Activated CD4-positive, alpha-beta memory T cell treated with anti-CD3 and anti-CD28 coated beads, Interleukin-2, amount 10 ng/mL, durations not matched to agents 7 days and 5 days (primary cell): ENCODE measurements at places on chromosomes 7 and 10. TPM values are rescaled to one million over a fixed set of nuclear protein-coding genes. Genes with fewer than 3 reads are reported as not detected.

- no peaks in the 10 kb centered on the region for H3K4me1 ChIP-seq
- H3K27ac ChIP-seq, result no peak overlapping the region
- DNase-seq, result no peak
Measured at GRCh38 chr10:1507436-1507835, 229.9 kb downstream of the ADARB2 start.

DNA sequence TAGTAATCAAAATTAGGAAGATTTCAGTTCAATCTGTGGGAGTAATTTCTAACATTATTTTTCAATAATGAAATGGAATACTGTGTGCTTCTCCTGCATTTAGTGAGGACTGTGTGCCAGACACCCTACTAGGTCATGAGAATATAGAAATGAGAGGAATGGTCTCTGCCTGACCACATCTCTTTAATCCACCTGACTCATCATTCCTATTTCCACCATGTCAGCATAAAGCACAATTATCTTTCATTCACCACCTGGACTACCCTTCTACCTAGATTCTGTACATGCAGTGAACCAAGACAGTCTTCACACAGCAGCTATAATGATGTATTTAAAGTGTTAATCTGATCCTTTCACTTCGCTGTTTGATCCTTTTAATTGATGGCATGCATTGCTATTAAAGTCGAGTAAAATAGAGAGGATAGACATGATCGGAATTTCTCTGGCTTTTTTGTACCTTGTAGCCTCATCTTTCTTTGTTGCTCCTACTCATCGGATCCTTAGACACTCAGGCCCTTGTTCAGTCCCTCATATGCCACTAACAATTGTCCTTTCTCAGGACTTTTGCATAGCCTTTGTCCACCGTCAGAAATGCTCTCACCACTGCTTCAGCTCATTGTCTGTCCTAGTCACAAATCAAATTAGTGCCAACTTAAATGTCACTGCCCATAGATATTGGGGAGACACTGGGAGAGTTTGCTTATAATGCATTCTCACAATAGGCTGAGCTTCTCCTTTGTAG lies 1037.1 kb downstream of the REEP3 start:
- H3K4me3 ChIP-seq, result no peak overlapping the region
- no peaks in the 10 kb centered on the region for H3K4me1 ChIP-seq
- no peak for DNase-seq
- no peaks in the 10 kb centered on the region for H3K36me3 ChIP-seq

GRCh38 chr10:61882621-61883370 lies 18.7 kb upstream of the ARID5B start:
- peaks cover 14% of the 10 kb centered on the region for H3K4me1 ChIP-seq
- H3K36me3 ChIP-seq, result peaks cover 2% of the 10 kb centered on the region
- H3K27ac ChIP-seq, result no peak overlapping the region

DNA sequence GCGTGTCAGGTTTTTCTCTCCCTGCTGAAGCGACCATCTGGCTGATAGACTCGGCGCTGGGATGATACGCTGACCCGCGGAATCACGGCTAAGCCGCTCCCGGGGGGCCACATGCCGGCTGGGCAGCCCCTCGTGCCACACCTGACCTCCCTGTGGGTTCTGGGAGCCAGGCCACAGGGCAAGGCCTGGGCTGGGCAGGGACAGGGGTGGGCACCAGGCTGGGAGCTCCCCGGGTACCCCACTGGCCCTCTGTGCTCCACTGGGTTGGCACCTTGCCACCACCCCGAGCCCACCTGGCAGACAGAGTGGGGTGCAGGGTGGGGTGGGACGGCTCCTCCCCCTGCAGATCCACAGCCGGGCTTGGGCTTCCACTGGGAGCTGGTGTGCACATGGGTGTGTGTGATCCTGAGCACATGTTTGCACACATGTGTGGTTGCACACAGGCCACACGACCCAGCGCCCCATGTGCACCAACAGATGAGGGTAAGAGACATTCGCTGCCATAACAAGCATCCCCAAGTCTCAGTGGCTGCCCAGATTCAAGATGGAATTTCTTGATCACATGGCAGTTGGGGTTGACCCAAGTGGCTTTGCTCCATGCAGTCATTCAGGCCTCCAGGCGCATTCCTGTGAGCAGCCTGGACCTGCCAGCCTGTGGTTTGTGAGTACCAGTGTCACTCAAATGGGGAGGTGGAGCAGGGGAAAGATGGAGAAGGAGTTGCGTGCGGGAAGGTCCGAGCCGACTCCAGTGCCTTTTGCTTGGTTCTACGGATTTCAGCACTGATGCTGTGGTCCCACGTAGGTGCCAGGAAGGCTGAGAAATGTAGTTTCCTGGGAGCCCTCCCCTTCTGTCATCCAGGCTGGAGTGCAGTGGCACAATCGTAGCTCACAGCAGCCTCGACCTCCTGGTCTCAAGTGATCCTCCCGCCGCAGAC lies 79.7 kb downstream of the UNCX start:
- H3K27ac ChIP-seq, result no peak overlapping the region
- DNase-seq, result no peak
- no peaks in the 10 kb centered on the region for H3K27me3 ChIP-seq
- H3K4me1 ChIP-seq, result no peaks in the 10 kb centered on the region
- no peak overlapping the region for H3K4me3 ChIP-seq
- H3K36me3 ChIP-seq, result no peaks in the 10 kb centered on the region

GRCh38 chr7:3432911-3433310 lies 131.9 kb downstream of the SDK1 start:
- DNase-seq, result no peak
- no peak overlapping the region for H3K27ac ChIP-seq
- H3K27me3 ChIP-seq, result peaks cover 3% of the 10 kb centered on the region
- no peak overlapping the region for H3K4me3 ChIP-seq

- peak overlapping the region; percentile 7 for H3K27ac ChIP-seq
- no peaks in the 10 kb centered on the region for H3K27me3 ChIP-seq
- no peak for DNase-seq
- peaks cover 42% of the 10 kb centered on the region for H3K4me1 ChIP-seq
- H3K4me3 ChIP-seq, result no peak overlapping the region
Measured at GRCh38 chr10:49161411-49161997, 26.7 kb downstream of the TMEM273 start.

- no peak overlapping the region for H3K27ac ChIP-seq
- H3K4me3 ChIP-seq, result no peak overlapping the region
- H3K4me1 ChIP-seq, result peaks cover 18% of the 10 kb centered on the region
Measured at GRCh38 chr7:50652400-50653125, 87.4 kb upstream of the DDC start.

DNA sequence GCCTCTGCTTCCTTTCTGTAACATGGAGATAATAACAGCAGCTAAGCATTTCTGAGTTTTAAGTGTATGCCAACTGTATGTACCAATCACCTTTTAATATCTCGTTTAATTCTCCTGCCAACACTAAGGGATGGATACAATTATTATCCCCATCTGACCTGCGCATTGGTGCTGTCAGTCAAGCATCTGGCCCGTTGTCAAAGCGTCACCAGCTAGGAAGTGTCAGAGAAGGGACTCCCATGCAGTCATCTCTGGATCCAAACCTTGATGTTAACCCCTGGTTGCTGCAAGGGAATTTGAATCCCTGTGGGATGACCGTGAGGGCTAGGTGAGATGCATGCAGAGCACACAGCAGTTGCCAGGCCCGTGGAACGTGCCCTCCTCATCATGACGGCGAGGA lies 506.8 kb downstream of the SDK1 start:
- H3K36me3 ChIP-seq, result no peaks in the 10 kb centered on the region
- H3K27me3 ChIP-seq, result peaks cover 3% of the 10 kb centered on the region
- no peaks in the 10 kb centered on the region for H3K4me1 ChIP-seq
- H3K4me3 ChIP-seq, result no peak overlapping the region
- no peak overlapping the region for H3K27ac ChIP-seq
- no peak for DNase-seq

DNA sequence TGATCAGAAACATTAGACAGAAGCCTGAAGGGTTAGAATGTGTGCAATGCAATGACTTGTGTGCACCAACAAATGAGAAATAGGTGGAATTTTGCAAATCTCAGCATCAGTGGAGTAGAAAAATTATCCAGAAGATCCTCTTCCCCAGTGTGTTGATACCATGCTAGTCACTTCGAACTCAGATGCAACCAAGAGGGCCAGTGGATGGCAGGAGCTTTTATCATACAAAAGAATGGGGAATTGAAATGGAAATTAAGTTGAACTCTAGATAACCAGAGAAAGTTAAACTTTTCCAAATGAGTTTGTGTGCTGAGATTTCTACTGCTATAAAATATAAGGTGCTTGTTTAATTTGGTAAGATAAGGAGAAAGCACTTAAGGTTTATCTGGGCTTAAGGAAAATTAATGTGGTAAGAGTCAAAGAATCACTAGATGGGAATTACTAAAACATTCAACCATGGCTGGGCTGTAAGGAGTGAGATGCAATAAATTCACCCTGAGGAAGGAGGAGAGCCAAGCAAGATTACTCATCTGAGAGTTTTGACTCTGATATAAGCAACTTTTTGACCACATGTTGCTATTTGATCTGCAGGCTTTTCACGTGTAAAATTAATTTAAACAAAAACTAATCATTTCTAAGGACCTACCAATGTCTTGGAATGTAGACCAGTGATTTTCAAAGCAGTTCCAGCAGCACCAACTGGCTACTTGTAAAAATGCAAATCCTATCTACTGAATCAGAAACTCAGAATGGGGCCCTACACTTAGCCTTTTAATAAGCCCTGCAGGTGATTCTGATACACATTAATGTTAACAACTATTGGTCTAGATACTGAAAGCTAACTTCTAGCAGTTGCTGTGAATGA lies 113.2 kb downstream of the CDC14C start:
- H3K27ac ChIP-seq, result no peak overlapping the region
- H3K27me3 ChIP-seq, result no peaks in the 10 kb centered on the region
- no peaks in the 10 kb centered on the region for H3K36me3 ChIP-seq
- no peak for DNase-seq

GRCh38 chr7:36794689-36795088 lies 70.4 kb upstream of the AOAH start:
- peaks cover 28% of the 10 kb centered on the region for H3K4me1 ChIP-seq
- no peak for DNase-seq

DNA sequence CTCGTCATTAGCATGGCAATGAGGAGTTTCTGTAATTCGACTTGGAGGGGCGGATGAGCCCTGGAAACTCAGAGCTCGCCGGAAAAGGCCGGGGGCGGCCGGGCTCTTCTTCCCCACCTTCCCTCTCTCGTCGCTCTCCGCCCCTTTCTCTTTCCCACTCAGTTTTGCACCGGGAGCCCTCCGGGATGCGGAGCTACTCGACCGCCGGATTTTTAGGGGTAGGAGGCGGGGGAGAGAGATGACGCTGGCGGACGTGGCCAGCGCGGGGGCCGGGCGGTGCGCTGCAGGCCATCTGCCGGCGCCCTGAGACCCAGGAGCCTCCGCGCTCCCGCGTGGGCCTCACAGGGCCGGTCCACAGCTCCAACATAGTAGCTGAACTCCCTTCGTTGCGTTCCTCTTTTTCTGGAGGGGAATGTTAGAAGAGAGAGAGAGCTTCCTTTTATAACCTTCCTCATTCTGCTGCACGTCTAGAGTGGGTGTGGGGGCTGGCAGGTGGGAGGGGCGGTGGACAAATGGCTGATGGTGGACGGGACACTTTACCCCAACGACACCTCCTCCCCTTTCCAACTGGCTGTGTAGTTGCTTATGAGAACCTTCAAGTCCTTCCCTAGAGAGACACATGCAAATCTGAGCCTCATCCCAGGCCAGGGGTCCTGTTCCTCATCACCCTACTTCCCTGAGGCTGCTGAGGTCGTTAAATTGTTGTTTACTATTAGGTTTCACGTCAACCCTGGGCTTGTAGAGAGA lies 1.1 kb upstream of the HOXA1 start:
- H3K36me3 ChIP-seq, result peaks cover 8% of the 10 kb centered on the region
- H3K27me3 ChIP-seq, result peaks cover 81% of the 10 kb centered on the region
- no peak for DNase-seq
- peak overlapping the region; percentile 85 for H3K4me3 ChIP-seq
- H3K27ac ChIP-seq, result no peak overlapping the region

GRCh38 chr7:105319578-105319977 lies 69.1 kb downstream of the SRPK2 start:
- H3K4me1 ChIP-seq, result no peaks in the 10 kb centered on the region
- H3K27me3 ChIP-seq, result no peaks in the 10 kb centered on the region
- no peak overlapping the region for H3K4me3 ChIP-seq
- peaks cover 11% of the 10 kb centered on the region for H3K36me3 ChIP-seq
- H3K27ac ChIP-seq, result no peak overlapping the region

GRCh38 chr10:125565046-125565445 lies 117.9 kb downstream of the TEX36 start:
- no peak for DNase-seq
- H3K27me3 ChIP-seq, result no peaks in the 10 kb centered on the region
- H3K27ac ChIP-seq, result no peak overlapping the region
- H3K36me3 ChIP-seq, result no peaks in the 10 kb centered on the region

GRCh38 chr10:31112961-31113360 lies 81.3 kb upstream of the ZNF438 start:
- no peak overlapping the region for H3K27ac ChIP-seq
- DNase-seq, result no peak
- H3K4me1 ChIP-seq, result no peaks in the 10 kb centered on the region
- no peaks in the 10 kb centered on the region for H3K27me3 ChIP-seq
- H3K36me3 ChIP-seq, result peaks cover 4% of the 10 kb centered on the region

DNA sequence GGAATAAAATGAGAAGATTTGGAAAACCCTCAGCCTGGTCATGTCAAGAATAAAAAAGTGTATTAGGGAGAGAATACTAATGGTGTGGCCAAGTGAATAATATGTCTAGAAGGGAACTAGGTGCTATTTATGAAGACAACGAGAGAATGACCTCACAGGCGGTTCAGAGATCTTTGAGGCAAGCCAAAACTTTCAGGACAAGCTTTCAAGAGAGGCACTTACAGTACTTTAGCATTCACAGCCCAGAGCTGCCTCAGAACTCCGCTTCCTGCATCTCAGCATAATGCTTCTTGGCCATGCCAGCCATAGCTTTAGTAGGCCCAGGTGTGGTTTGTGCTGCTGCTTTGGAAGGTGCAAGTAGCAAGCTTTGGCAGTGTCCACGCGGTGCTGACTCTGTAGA lies 37.2 kb upstream of the CCDC7 start:
- no peaks in the 10 kb centered on the region for H3K27me3 ChIP-seq
- no peak overlapping the region for H3K4me3 ChIP-seq
- no peaks in the 10 kb centered on the region for H3K36me3 ChIP-seq
- no peak for DNase-seq

DNA sequence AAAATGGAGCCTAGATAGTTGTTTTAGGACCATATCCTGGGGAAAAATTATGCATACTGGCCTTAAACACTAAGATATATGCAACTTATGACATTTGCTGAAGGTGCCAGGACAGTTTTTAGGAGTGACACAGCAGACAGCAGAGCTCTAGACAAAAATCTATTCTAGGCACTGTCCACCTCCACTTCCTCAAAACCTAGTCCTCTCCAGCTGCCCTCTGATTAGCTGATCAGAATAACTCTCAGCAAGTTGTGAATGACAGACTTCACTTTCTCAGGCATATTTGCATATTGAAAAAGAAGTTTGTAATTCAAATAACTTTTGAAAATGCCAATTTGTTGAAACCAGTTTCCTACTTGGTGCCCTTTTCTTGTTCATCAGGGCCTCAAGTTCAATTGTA lies 152.3 kb upstream of the STEAP4 start:
- no peak overlapping the region for H3K4me3 ChIP-seq
- H3K4me1 ChIP-seq, result no peaks in the 10 kb centered on the region
- DNase-seq, result no peak
- H3K27me3 ChIP-seq, result no peaks in the 10 kb centered on the region
- H3K27ac ChIP-seq, result no peak overlapping the region
- H3K36me3 ChIP-seq, result no peaks in the 10 kb centered on the region

SDK1 gene
- total RNA-seq, result 0.03 TPM

MYO3A gene
- total RNA-seq, result not detected

PSAP gene
- 178 TPM for total RNA-seq

HEPACAM2 gene
- not detected for total RNA-seq
